Right ventricle myocardium superior (tissue), 1 donor: ENCODE measurements at places on chromosomes 2 and 18. TPM values are rescaled to one million over a fixed set of nuclear protein-coding genes. Genes with fewer than 3 reads are reported as not detected.

TUBB8B gene
- total RNA-seq = not detected

TBR1 gene
- not detected for total RNA-seq

CYTIP gene
- 1.1 TPM for total RNA-seq

ABCG8 gene
- total RNA-seq = 0.11 TPM

RPRM gene
- not detected for total RNA-seq

MGAT4A gene
- total RNA-seq = 20.0 TPM

LINC00305 gene
- total RNA-seq = not detected

OBSL1 gene
- total RNA-seq = 165 TPM

GPBAR1 gene
- total RNA-seq = 1.8 TPM

TMEM37 gene
- 2.8 TPM for total RNA-seq

TAF1B gene
- total RNA-seq = 6.1 TPM

DLGAP1 gene
- total RNA-seq = 0.08 TPM

MLPH gene
- 80.9 TPM for total RNA-seq

CD8B gene
- 0.46 TPM for total RNA-seq

TLX2 gene
- total RNA-seq = not detected

DYSF gene
- 45.8 TPM for total RNA-seq

DNA sequence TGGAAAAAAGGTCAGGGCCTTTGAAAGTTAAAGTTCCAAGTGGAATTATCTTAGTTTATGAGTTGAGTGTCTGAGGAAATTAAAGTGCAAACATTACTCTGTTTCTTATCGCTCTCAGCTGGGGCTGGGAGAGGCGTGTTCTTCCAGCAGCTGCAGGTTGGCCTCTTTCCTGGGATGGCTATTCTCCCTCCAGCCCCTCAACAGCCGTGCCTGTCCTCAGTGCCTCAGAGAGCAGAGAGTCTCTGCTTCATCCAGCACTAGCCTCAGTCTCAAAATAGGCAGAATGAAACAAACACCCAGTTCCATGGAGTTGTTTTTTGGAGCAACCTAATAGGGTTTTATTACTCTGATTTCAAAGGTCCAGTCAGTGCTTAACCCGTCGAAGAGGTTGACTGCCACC is 298.1 kb downstream of the GALR1 start:
- peak; percentile 64 for DNase-seq

DNA sequence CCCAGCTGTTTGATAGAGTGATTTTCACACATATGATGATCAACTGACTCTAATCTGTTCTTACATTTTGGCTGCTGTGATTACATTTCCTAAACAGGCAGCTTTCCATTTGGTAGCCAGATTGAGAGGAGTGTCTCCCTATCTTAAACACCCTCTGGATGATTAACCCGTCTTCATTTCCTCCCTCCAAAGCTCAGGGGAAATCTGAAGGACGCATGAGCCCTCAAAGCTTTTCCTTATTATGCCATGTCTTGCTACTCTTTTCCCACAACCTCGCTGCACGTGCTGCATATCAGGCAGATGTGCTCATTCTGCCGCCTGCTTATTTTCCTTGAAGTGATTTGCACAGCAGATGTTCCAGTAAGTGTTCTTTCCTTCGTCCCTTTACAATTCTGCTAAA is 837.4 kb downstream of the LRRTM4 start:
- DNase-seq = no peak

GRCh38 chr2:136131961-136132824 is 14.2 kb upstream of the CXCR4 start:
- no peak for DNase-seq

DNA sequence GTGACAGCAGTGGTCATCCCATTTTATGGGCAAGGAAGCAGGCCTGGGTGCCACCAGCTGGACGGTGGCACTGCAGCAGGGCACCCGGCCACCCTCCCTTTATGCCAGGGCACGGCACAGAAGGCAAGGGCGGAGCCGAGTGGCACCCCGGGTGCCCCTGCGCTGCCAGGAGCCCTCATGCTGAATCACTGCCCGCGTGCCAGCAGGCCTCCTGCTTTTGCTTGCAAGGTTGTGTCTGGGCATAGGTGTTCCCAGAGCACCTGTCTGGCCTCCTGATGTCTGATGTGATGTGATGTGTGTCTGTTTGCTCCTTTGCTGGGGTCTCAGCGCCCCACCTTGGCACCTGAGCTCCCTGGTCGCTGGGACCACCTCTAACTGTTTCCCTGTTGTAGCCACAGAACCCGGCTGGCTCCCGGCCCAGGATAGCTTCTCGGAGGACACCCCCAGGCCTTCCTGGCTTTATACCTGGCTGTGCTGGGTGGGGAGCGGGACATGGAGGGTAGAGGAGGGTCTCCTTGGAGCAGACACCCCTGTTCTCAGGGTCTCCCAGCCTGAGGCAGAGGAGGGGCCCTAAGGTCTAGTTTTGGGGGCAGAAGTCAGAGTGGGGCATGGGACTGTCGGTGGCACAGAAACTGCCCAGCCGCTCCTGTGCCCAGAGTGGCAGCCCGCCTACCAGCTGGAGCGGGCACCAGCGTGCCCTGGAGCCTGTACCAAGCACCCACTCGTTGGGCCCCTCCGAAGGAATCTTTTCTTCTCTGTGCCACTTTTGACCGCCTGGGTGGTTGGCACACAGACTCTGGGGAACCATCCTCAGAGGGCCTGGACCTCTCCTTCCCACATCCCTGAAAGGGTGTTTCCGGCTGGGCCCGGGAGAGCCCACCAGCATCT is 3.6 kb downstream of the GPC1 start:
- peak; percentile 58 for DNase-seq

DNA sequence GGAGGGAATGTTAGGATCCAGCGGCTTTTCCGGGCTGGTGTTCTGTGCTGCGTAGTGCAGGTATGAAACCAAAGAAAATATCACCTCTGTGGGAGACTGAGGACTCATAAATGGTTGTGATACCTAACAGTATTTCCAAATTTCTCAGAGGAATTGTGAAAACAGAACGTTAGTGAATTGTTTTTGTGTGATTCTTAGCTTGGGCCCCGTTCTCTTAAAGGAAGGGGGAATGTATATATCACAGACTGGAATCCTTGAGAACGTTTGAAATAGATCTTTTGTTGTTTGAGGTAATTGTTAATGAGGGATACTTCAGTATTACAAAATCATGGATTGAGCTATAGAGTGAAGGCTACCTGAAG is 834 bp downstream of the ZNF638 start:
- no peak for DNase-seq

GRCh38 chr2:239201531-239201876 is 199.3 kb downstream of the HDAC4 start:
- DNase-seq = peak; percentile 69

DNA sequence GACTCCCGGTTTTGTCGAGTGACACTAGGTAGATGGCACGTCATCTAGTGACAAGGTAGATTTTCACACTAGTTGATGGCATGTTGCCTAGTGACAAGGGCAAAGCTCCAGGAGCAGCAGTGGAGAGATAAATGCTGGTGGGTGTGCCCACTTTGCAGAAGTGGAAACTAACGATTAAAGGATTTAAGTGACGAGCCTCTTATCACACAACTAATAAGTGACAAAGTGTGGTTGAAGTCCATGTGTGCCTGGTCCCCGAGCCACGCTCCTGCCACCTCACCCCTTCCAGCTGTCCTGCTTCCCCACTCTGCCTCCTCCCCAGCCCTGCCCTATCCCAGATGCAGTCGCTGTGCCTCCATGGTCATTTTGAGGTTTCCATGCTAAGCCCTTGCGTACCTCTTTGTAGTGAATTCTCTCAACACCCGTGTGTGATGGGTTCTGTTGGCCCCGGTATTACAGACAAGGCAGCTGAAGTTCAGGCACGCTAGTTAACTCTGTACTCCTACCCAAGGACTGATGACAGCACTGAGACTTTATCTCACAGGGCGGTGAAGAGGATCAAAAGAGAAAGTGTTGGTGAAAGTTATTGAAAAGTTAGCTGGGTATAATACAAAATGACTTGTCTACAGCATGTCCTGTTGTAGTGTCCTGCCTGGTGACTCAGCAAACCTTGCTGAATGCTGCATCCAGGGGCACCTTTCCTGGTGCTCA is 113.4 kb upstream of the GLI2 start:
- DNase-seq = no peak

- DNase-seq = no peak
Measured at GRCh38 chr2:11203480-11203879, 48.2 kb downstream of the SLC66A3 start.

GRCh38 chr18:74396171-74397169 is 60.6 kb downstream of the DIPK1C start:
- no peak for DNase-seq

GRCh38 chr2:222355860-222356259 is 57.1 kb upstream of the PAX3 start:
- DNase-seq = no peak

GRCh38 chr2:101360232-101360631 is 27.1 kb downstream of the CREG2 start:
- no peak for DNase-seq

DNA sequence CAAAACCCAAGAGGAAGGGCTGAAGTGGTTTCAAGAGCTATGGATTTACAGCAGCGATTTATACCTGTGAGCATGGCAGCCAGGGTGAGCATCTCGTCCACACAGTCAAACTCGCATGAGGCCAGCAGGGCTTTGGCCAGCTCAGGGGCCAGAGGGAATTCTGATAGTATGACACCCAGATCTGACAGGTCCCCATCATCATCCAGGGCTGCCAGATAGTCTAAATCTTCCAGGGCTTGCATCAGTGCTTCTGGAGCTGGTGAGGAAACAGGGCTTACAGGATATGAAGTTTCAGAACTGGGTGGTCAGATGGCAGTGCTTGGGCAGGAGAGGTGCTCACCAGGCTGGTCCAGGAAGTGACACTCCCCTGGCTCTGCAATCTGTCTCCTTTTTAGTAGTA is 3.5 kb downstream of the DQX1 start:
- DNase-seq = no peak

DNA sequence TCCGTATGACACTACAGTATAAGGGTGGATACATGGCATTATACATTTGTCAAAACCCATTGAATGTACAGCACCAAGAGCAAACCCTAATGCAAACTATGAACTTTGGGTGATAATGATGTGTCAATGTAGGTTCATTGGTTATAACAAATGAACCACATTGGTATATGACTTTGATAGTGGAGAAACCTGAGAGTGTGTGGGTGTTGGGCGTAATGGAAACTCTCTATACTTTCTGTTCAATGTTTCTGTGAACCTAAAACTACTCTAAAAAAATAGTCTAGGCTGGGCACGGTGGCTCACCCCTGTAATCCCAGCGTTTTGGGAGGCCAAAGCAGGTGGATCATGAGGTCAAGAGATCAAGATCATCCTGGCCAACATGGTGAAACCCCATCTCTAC is 6.5 kb upstream of the ACTG2 start:
- DNase-seq = no peak

GRCh38 chr18:11005528-11005927 is 143.8 kb downstream of the PIEZO2 start:
- DNase-seq = no peak

DNA sequence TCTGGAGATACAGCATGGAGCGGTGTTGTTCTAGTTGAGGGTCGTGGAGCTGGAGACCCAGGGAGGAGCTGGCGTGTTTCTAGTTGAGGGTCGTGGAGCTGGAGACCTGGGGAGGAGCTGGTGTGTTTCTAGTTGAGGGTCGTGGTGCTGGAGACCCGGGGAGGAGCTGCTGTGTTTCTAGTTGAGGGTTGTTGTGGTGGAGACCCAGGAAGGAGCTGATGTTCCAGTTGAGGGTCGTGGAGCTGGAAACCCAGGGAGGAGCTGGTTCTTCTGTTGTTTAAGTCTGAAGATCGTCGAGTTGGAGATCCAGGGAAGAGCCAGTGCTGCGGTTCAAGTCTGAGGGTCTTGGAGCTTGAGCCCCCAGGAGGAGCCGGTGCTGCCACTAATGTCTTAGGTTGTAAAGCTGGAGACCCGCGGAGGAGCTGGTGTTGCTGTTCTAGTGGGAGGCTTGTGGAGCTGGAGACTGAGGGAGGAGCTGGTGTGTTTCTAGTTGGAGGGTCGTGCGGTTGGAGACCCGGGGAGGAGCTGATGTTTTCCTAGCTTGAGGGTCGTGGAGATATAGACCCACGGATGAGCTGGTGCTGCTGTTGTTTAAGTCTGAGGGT is 155.3 kb downstream of the RTP5 start:
- DNase-seq = no peak

DNA sequence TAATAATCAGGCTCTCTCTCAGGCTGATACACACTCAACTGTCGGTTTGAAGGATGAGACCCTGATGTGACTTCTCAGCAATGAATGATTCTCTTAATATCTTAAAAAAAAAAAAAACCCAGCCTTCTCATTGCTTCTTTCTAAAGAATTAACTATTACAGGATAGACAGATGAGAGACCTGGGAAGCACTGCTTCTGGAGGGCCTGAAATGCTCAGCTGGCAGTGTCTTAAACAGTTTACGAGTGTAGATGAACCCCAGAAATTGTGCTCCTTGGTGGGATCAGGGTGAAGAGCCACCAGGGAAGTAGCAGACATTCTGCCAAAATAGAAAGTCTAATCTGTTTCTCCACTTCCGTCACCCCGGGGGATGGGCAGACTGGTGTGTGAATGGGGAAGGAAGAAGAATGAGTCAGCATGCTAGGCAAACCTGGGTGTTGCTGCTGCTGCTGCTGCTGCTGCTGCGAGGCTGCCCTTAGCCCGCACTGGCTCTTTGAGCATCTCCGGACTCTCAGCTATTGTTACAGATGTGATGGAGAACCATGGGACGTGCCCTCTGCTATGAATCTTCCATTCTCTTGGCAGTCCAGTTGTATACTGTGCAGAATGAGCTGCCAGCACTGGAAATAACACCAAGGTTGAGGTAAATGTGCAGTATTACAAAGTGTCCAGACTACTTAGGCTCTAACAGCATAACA is 158.4 kb downstream of the SETBP1 start:
- DNase-seq = peak; percentile 83

GRCh38 chr2:181157326-181157725 is 176.9 kb downstream of the UBE2E3 start:
- DNase-seq = no peak

- DNase-seq = no peak
Measured at GRCh38 chr2:197297772-197298318, 12.7 kb downstream of the ANKRD44 start.

GRCh38 chr18:7104649-7105048 is 12.9 kb downstream of the LAMA1 start:
- no peak for DNase-seq

DNA sequence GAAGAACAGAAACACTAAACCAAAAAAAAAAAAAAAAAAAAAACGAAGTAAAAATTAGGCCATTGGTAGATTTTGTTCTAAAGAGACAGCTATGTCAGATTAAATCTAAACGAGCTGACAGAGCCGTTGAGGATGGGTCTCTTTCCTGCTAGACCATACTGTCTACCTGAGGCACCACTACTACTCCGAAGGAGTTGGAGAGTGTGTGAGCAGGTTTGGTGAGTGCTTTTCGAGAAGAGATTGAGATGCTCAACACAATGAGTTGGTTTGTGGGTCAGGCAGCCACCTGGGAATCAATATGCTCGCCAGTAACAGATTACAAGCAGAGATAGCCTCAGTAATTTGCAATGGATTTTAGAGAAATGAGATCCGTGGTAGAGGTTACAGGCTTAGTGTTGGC is 281.5 kb upstream of the EPAS1 start:
- DNase-seq = no peak

GRCh38 chr2:181304011-181304844 is 153.0 kb upstream of the ITGA4 start:
- no peak for DNase-seq

GRCh38 chr2:17388798-17389197 is 129.4 kb downstream of the RAD51AP2 start:
- DNase-seq = no peak

GRCh38 chr2:227796045-227796711 is 17.5 kb upstream of the CCL20 start:
- DNase-seq = no peak
